Stimulated activated CD8-positive, alpha-beta memory T cell treated with anti-CD3 and anti-CD28 coated beads, Interleukin-4, amount 100 ng/mL, for 4 hours (primary cell): ENCODE measurements at places on chromosomes 11 and 22.

- no peak for DNase-seq
Observed at GRCh38 chr11:12211331-12212065, 101.1 kb downstream of the MICAL2 start.

DNA sequence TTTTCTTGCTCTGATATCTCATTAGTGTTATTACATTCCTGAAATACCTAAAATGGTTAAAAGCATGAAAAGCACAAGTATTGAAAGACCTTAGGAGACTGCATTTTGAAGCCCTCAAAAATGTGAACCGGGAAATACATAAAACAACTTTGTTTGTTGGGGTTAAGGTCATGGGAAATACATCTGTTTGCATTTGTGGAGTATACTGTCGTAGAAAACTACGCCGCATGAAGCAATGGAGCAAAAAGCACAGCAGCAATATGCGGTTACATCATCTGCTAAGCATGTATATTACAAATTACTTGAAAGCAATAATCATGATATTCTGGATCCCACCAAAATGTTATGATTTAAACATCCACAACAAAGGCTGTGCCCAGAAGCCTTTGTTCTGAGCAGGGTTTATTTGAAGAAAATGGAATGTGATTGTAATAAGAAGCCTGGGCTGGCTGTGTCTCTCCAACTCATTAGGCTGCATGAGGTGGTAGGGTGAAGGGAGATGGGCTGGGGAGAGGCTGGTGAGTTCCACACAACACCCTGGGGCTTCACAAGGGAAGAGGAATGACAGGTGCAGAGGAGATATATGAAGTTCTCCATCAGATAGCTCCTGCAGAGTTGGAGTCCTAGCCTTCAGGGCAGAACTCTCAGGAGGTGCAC is 64.7 kb upstream of the LIN7C start:
- no peak for DNase-seq

DNA sequence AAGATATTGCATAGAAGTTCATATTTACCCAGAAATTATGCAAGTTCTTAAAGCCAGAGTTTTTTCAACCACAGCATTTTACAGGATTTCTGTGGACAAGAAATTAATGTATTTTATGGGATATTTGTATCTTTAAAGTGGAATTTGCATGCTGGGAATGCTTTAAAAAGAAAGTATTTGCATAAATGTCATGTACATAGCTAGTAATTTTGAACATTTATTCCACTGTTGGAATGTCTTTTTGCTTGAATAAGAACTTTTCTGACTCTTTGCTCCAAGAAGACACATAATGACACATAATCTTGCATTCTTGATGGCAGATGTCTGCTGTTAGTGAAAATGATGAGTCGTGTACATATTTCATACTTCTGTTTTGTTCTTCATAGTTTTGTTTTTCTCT is 66.6 kb downstream of the ATXN10 start:
- no peak for DNase-seq

DNA sequence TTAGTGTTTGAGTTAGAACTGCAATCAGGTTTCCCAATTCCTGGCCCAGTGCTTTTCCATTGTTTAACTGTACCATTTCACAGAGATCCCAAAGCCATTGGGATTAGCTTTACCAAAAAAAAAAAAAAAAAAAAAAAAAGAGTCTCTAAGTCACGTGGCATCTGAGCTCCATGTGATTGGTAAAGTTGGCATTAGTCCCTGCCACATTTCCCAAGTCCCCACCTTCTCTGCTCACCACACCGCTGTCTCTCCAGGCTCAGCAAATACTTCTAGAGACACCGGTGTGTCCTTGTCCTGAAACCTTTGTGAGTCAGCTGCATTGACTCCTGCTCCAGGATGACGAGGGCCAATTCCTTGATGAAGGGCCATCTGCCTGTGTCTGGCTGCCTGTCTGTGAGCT is 305.3 kb downstream of the KIRREL3 start:
- DNase-seq = no peak

- DNase-seq = no peak
Observed at GRCh38 chr22:47238690-47239473, 476.4 kb downstream of the TBC1D22A start.

- peak; percentile 25 for DNase-seq
Observed at GRCh38 chr22:23137905-23138561, 3.8 kb downstream of the RSPH14 start.

- DNase-seq = no peak
Observed at GRCh38 chr22:44392446-44392921, 79.7 kb upstream of the SHISAL1 start.

GRCh38 chr22:30649430-30650007 is 13.9 kb downstream of the SLC35E4 start:
- DNase-seq = peak; percentile 86

DNA sequence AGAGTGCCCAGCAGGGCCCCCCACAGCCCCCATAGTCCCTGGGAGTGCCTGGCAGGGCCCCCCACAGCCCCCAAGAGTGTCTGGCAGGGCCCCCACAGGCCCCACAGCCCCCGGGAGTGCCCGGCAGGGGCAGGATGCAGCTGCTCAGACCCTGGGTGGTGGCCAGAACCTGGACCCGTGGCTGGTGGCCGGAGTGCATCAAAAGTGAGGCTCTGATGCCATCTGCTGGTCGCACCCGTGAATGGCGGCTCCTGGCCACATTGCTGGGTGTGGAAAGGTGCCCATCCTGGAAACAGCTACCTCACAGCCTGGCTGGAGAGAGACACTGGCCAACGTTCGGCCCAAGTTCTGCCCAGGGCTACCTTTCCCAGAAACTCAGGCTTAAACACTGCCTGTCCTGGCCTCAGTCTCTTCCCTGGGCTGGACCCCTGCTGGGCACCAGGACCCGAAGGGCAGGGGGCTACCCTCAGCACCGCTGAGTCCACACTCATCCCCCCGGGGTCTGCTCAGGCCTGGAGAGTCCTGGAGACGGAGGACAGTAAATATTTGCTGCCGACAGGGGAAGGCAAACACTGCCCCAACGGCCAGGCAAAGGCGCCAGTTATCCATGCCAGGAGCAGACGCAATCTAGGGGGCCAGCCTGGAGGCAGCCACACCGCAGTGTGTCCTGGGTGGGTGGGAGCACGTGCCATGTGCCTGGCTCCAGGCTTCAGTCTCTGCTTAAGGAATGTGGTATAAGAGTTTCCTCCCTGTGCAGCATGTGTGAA is 4.4 kb downstream of the INS start:
- no peak for DNase-seq

- DNase-seq = no peak
Observed at GRCh38 chr11:46969379-46969778, 32.8 kb downstream of the CSTPP1 start.

- DNase-seq = no peak
Observed at GRCh38 chr11:2509481-2510001, 64.7 kb downstream of the KCNQ1 start.

DNA sequence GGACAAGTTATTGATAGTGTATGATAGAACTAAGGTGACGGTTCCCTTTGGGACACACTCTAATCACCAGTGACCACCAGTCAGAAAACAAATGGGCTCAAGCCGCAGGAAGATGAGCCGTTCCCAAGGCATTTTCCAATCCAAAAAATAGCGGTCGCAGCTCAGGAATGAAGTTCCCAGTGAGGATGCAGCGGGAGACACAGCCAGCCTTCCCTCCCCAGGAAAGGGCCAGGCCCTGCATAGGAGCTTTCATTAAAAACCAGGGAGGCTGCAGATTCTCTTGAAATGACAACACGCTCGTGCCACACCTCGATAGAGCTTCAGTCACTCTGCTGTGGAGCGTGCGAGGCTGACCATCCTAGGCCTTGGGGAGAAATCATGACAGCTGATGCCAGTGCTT is 65.8 kb upstream of the WNT7B start:
- no peak for DNase-seq

- DNase-seq = no peak
Observed at GRCh38 chr11:109526931-109527330, 104.9 kb downstream of the C11orf87 start.

DNA sequence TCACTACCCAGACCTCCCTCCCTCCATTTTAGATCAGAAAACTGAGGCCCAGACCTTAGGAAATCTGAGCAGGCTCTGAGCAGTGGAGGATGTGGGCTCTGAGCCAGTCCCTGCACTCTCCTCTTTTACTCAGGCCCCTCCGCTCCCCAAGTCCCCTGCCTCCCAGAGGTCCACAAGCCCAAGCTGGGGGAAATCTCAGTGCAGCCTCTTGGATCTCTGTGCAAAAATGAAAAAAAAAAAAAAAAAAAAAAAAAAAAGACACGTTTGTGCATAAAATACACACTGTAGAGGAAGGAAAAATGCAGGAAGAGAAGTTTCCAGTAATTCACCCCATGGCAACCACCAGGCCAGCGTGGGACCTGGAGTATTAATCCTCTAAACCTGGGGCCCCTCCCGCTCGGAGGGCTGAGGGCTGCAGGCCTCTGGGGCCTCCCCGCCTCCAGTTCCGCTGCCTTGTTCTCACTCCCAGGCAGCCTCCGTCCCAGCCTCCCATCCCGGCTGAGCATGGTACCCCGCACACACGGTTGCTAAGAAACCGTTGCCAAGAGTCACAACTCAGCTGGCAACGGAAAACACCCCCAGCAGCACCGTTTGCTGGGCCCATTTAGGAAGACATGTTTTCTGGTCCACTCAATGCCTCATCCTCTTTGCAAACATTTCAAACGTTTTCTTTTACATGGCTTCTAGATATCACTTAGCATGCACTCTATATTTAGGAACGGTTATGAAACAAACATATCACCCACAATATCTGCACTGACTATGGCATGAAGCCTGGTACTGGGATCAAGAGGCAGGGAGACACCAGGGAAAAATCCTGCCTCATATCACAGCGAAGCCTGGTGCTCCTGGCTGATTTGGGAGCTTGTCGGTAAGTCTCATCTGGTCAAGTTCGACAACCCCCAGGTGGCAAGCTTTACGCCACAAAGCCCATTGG is 227.5 kb downstream of the CTTN start:
- DNase-seq = no peak

GRCh38 chr22:23245045-23245798 is 64.9 kb downstream of the BCR start:
- no peak for DNase-seq

DNA sequence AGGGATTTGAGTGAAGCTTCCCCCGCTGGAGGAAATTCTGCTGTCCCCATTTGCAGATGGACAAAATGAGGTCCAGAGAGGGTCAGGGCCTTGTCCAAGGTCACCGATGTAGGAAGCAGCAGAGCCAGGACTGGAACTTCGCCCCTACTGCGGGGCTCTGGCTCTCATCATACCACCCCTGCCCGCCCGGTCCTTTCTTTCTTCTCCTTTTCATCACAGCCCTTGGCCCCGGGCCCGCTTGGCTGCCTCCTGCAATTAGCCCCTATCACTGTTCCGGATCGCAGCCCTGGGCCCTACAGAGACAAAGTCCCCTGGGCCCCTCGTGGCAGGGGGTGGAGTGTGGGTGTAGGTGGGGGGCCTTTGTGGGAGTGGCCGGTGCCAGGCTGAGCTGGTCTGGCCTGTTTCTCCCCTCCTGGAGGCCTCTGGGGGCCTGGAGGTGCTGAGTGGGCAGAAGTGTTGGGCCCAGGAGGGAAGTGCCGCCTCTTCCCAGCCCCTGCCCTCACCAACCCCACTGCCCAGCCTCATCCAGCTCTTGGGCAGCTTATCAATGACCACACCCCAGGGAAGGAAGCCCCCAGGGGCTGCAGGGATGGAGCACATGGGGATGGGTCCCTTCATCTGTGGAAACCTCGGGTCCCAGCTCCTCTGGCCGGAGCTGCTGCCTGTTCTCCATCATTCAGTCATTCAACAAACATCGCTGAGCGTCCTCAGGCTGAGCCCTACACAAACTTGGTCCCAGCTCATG is 3.4 kb downstream of the EMID1 start:
- no peak for DNase-seq

- no peak for DNase-seq
Observed at GRCh38 chr22:18032455-18033101, 8.2 kb upstream of the MICAL3 start.

DNA sequence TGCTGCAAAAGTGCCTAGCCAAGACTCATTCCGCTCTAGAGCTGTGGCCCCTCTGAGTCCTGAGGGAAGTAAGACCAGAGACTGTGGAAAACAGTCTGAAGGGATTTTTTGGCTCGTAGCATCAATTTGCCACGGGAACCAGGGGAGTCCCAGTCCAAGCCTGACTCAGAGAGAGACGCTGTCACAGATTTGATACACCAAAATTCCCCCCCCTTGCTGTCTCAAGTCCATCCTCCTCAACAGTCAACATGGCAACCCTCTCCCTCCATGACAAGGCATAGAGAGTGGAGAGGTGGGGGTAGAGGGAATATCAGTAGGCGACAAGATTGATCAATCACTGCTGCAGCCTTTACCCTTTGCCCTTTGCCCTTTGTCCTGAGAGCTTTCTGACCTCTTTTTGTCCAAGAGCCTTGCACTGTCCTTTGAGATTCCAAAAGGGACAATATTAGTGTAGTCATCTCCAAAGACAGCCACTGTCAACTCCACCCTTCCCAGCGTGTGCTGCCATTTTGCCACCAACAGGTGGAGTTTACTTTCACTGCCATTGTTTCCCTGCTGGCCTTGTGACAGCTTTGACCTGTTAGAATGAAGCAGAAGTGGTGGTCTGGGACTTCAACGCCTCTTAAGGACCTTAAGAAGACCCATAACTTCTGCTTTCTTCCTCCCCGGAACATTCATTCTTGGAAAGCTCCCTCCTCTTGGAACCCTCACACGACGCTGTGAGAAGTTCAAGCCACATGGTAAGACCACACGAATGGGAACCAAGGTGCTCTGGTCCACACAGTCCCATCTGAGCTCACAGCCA is 7.3 kb downstream of the SLC15A3 start:
- DNase-seq = no peak

- DNase-seq = no peak
Observed at GRCh38 chr11:59025097-59025496, 61.0 kb upstream of the GLYATL1B start.

- no peak for DNase-seq
Observed at GRCh38 chr11:112753706-112754105, 207.5 kb upstream of the NCAM1 start.

DNA sequence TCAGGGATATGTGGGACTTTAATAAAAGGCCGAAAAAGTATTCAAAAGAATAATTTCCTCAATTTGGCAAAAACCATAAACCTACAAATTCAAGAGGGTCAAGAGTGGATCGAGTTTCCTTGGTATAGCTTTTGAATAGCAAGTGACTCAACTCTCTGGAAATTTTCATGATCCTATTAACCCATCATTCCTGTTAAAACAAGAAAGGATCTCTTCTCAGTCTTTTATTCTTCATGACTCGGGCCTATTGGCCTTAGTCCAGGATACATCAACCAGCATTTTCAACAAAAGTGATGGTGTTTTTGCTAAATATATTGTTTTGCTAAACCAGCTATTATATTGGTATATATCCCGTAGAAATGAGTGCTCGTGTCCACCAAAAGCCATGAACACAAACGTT is 110.3 kb downstream of the ATXN10 start:
- no peak for DNase-seq

GRCh38 chr22:37448516-37449127 is 21.3 kb upstream of the ELFN2 start:
- no peak for DNase-seq

GRCh38 chr22:41382610-41383009 is 868 bp downstream of the TEF start:
- DNase-seq = no peak
